Naive thymus-derived CD8-positive, alpha-beta T cell (primary cell): ENCODE measurements at places on chromosomes 5 and 9.

GRCh38 chr5:26763215-26763614, 275.2 kb downstream of the CDH9 start:
- no peak for DNase-seq

- peak; percentile 49 for DNase-seq
These were observed 836 bp downstream of the PCSK5 start for GRCh38 chr9:75891277-75891741.

DNA sequence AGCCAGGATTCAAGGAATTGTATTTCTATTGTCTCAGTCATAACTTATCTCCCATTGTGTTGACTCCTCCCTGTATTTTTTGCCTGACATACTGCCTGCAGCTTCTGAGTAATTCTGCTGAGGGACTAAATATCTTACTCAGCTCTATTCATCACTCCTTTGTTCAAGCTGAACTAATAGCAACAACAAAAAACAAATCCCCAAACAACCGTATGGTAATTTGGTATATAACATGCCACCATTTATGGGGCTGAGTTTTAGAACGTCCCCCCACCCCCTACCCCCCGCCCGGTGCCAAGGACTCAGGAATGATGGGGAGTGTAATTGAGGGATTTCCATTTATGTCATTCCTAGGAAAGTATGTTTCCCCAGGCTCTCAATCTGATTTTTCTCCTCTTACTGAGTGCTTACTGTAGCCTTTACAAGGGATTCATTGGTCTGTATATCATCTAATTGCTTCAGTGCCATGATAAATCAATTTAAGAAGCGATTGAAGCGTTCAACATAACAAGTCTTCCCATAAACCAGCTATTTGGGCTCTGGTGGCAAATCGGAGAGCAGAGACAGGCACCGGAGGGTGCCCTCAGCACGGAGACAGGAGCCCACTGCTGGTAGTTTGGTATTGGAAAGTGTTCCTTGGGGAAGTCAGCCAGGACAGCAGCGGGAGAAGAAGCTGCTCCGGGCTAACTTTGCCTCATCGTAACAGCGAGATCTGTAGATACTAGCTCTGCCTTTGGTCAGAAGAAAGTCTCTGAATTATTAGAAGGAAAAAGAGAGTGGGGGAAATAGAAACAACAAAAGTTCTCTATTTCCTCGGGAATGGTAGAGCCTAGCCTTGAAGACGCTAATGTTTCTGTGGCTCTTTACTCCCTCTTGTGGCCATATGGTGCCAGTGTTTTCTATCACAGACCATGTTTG, 40.7 kb upstream of the HSD17B4 start:
- peak; percentile 75 for DNase-seq

- DNase-seq = no peak
These were observed 26.7 kb downstream of the RNF145 start for GRCh38 chr5:159182691-159183090.

- DNase-seq = no peak
These were observed 127.0 kb upstream of the CACNA1B start for GRCh38 chr9:137750566-137750965.

DNA sequence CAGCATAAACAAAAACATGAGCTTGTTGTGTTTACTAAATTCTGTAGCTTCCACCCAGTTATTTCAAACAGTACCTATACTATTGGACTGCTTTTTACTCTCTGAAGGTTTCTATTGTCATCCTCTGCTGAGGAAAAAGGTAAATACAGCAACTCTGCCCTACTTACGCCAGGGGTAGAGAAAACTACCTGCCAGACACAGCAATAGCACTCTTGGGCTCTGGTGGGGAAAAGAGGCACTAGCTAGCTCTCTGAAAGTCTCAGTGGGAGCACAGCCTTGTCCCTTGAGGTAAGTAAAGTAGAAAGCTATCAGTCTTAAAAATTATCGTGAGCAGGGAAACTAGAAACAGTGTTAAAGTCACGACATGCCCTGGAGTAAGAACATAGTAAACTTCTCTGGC, 3.7 kb downstream of the HCN1 start:
- DNase-seq = no peak
